Amygdala (tissue), 56 donors: ENCODE measurements at places on chromosomes 5 and 9.

GRCh38 chr5:138103319-138103637 lies 19.4 kb downstream of the WNT8A start:
- no peak for DNase-seq

DNA sequence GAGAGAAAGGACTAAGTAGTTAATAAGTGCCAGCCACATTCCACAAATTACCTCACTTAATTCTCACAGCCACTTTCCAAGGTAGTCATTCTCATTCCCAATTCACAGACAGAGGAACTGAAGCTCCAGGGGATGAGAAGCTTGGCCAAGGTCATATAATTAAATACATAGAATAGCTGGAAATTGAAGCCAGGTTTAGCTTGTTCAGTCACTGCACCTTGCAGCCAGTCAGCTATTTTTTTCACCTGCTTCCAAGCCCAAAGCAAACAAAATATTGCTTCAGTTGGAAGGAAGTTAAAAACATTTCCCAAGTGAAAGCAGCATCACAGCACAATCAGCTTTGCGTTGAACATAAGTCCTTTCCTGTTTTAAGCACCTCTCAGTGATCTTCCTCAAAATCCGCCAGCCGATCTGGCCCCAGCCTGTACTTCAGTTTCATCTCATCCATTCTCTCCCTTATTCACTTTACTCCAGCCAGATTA lies 4.8 kb downstream of the ALDH1A1 start:
- no peak for DNase-seq

- DNase-seq: no peak
Observed at GRCh38 chr5:8848366-8848765, 697.5 kb downstream of the SEMA5A start.

GRCh38 chr5:11084111-11084510 lies 323.1 kb upstream of the DAP start:
- no peak for DNase-seq
